ENCODE measurements at places on chromosomes 13 and 19.

- no peak for DNase-seq
These were observed 30.3 kb downstream of the LAMP1 start for GRCh38 chr13:113327391-113327765.

- no peak for DNase-seq
These were observed 872.0 kb upstream of the GPC6 start for GRCh38 chr13:92354583-92354982.

DNA sequence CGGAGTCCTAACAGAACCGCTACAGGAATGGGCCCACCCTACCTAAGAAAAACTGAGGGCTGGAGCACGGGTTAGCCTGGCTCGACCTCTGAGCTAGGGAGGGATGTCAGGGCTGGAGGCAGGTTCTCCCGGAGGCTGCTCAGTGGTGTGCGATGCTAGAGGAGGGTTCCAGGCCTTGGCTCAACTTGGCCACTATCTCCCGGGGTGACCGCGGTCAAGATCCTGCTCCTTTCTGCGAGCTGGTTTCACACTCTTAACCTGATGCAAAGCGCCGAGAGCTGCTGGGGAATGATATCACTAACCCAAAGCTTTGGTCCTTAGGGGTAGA is 301 bp downstream of the POP4 start:
- no peak for DNase-seq

- no peak for DNase-seq
These were observed 77.4 kb upstream of the RNF113B start for GRCh38 chr13:98254513-98254912.

- no peak for DNase-seq
These were observed 10.2 kb downstream of the GAS6 start for GRCh38 chr13:113853518-113854237.

DNA sequence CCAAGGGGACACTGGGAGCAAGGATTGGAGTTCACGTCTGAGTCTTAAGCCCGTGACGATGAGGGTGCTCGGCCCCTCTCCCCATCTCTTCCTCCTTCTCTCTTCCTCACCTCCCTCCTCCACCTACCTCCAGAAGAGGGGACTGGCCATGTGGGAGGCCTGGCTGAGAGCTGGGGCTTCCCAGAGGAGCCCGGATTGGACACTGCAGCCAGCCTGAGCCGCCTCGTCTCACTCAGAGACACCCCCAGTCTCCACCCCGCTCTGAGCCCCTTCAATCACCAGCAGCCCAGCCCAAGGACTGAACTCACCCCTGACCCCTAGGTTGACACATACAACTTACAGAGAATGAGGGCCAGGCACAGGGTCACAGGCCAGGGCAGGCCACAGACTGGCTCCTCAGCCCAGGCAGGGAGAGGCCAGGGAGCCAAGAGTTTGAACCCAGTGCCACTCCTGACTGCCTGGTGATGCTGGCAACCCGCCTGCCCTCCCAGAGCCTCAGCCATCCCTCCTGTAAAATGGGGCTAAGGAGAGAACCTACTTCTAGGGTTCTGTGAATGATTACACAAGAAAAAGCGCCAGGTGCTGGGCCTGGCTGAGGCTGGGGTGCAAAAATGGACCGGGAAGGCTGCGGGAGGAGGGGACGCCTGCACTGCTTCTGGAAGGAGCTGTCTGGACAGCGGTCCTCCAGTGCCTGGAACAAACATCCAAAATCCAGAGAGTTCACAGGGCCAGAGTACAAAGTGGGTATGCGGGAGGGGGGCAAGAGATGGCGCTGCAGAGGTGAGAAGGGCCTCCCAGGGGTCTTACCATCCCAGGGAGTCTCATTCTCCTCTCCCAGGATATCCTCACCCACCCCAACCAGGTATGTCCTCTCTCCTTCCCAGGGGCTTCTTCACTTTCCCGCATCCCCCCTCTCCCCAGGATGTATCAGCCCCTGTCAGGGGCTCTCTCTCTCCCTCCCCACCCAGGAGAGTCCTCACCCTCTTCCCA is 1.1 kb downstream of the CD79A start:
- DNase-seq, result no peak

- DNase-seq, result no peak
These were observed 121.6 kb upstream of the SPATA13 start for GRCh38 chr13:24038841-24039330.

- no peak for DNase-seq
These were observed 822 bp upstream of the ZBTB7A start for GRCh38 chr19:4067396-4068046.

- DNase-seq, result no peak
These were observed 58.4 kb upstream of the C13orf46 start for GRCh38 chr13:114032126-114032799.

DNA sequence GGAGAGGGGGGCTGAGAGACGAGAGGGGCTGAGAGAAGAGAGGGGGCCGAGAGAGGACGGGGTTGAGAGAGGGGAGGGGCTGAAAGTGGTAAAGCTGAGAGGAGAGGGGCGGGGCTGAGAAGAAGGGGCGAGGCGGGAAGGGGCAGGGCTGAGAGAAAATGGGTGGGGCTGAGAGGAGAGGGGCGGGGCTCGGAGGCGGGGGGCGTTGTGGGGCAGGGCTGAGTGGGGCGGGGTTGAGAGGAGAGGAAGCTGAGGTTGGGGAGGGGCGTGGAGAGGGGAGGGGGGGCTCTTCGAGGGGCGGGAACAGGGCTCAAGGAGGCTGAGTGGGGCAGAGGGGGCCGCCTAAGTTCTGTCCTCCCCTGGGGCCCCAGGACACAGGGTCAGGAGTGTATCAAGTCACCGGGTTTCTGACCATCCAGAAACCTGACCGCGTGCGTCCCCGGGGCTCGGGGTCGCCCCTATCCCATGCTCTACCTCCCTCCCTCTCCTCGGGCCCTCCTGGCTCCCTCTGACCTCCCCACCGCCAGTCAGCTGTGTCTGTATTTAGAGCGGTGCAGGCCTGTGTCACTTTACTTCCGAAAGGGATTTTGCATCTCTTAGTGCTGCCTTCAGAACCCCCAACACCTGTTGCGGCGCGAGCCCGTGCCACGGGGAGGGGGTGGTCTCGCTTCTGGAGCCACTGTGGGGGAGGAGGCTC is 38.6 kb upstream of the SEMA6B start:
- DNase-seq, result no peak

DNA sequence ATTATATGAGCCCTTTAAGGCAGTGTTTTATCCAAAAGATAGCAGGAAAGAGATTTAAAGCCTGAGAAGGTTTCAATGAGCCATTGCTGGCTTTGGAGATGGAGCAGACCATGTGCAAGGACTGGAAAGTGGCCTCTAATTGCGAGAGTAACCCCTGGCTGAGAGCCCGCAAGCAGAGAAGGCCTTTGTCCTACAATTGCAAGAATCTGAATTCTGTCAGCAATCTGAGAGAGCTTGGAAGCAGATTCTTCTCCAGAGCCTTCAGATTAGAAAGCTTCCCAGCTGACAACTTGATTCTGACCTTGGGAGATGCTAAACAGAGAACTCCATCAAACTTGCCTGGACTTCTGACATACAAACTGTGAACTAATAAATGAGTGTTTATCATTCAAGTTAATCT is 528.7 kb upstream of the KLF12 start:
- DNase-seq, result no peak

GRCh38 chr13:48560657-48561337 is 27.9 kb upstream of the RCBTB2 start:
- DNase-seq, result no peak

GRCh38 chr19:46428239-46429135 is at the start of gene PNMA8C:
Gene PNMA8C (minus strand): TSS chr19:46428936. CDS start chr19:46428359, 577 bp downstream.
- DNase-seq, result peak; percentile 32

- no peak for DNase-seq
These were observed 966.0 kb downstream of the PCDH17 start for GRCh38 chr13:58597552-58597951.

DNA sequence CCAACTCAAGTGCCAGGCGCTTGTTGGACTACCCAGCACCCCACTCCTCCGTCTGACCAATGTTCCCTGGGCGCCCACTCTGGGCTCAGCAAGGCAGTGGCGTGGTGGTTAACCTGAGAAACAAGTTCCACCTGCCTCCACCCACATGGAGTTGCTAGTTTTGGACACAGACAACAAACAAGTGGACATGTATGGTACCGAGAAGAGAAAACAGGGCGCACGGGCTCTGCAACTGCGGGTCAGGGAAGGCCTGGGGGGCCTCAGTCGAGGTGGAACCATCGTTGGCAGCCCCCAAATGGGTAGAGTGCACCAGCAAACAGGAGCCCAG is 2.5 kb downstream of the MIER2 start:
- DNase-seq, result no peak

GRCh38 chr13:35598790-35599369 is 122.4 kb upstream of the MAB21L1 start:
- no peak for DNase-seq

DNA sequence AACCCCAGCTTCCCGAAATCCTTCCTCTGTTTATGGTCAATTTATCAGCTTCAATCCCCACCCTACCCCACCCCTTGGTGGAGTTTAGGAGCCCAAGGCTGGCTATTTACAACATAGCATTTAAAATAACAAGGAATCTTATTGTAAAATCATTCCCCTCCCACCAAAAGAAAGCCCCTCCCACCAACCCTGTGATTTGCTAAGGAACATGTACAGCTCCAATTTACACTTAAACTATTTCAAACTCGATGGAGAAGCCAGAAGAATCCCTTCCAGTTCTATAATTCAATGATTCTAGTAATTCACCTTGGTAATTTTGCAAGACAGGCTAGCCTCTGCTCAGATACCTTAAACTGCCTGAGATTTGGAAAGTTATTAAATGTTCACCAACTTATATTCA is 3.0 kb downstream of the LATS2 start:
- no peak for DNase-seq

- DNase-seq, result no peak
These were observed 20.9 kb upstream of the IGSF23 start for GRCh38 chr19:44592451-44592890.

GRCh38 chr13:50760751-50761150 is 82.7 kb downstream of the DLEU7 start:
- DNase-seq, result no peak

- no peak for DNase-seq
These were observed 13.9 kb upstream of the HS6ST3 start for GRCh38 chr13:96075953-96076543.

DNA sequence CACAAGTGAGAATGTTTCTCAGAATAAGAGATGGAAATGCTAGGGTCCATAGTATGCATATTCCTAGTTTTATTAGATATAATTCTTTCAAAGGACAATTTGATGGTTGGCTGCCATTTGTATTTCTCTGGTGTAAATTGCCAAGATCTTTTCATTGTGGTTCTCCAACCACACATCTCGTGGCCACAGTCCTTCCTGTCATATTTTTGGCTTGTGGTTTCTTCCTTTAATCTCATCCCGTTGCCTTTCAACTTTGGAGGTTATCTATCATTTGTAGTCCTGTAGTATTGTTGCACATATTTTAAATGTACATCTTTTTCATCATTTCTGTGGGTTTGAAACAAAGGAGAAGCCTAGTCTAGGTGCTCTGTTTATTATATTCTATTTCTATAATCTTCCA is 61.2 kb downstream of the WASF3 start:
- DNase-seq, result no peak

GRCh38 chr19:16160943-16161560 is 12.3 kb downstream of the CIB3 start:
- DNase-seq, result no peak

GRCh38 chr13:53569453-53569852 is 540.8 kb downstream of the OLFM4 start:
- DNase-seq, result no peak

DNA sequence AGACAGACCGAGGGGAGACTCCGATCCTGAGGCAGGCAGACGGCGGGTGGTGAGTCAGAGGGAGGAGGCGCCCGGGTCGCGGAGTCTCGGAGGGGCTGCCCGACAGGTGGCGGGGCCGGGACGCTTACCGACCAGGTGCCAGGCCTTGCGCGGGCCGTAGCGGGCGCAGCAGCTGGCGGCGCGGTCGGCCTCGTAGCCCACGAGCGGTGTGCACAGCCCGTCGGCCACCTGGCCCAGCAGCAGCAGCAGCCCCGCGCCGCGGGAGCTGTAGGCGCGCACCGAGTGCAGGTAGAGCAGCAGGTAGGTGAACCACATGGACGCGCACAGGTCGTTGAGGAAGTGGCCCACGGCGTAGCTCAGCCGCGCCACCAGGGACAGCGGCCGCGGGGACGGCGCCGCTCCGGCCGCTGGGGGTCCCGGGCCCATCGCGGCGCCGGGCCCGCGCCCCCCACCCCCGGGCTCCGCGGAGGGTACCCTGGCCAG is 367 bp downstream of the MFSD12 start:
- no peak for DNase-seq

DNA sequence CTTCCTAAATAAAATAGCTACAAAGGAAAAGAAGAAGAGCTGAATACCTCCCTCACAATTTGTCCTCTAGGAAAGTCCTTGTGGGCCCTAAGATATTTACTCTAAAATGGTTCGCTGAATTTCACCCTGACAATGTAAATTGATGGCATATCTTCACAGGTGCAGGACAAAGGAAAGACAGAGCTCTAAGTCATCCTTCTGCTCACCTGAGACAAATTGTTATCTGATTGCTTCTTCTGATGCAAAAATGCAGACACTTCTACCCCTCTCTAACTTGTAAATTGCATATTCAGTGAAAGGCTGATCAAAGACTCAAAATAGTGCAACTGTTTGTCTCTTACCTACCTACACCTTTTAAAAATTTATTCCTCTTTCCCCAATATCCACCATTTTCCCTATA is 747.2 kb upstream of the PRR20A start:
- DNase-seq, result no peak

- no peak for DNase-seq
These were observed 128.0 kb downstream of the DCT start for GRCh38 chr13:94351292-94351990.

DNA sequence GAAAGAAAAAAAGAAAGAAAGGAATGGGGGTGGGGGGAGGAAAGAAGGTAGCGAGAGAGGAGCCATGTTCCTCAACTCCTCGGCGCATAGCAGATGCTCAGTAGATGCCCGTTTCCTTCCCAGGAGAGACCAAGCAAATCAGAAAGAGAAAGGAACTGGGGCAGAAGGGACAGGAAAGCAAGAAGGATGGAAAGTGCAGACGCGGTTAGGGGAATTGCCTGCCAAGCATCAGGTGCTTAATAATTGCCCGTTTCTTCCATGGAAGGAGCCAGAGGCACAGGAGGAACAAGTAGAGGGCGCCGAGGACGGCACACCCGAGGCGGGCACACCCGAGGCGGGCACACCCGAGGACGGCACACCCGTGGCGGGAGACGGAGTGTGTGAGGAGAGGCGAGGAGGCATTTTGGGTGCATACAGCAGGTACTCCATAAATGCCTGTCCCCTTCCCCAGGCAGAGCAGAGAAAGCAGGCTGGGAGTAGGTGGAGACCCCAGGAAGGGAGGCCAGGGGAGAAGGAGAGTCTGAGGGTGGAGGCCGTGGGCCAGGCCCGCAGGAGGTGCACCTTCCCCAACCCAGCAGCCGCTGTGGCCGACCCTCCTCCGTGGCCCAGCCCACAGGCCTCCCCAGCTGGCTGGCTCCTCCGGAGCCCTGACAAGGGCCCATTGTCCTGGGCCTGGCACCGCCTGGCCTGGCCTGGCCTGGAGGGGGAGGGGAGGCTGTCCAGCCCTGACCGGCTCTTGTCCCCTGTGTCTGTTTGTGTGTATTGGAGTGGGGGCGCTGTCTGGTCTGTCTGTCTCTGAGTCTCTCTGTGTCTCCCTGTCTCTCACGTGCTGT is 14.6 kb downstream of the JOSD2 start:
- no peak for DNase-seq

GRCh38 chr13:92175330-92175729 is 776.9 kb downstream of the GPC5 start:
- DNase-seq, result no peak

GRCh38 chr19:35299523-35300338 is 7.8 kb downstream of the MAG start:
- no peak for DNase-seq

Measured in cerebellar nuclear complex (tissue), 1 donor.